ENCODE measurements at places on chromosomes 7 and 10.
A peak's percentile ranks its signal among the peaks of the same experiment; 100 is the strongest.

GRCh38 chr10:128940081-128940480 lies 527.0 kb upstream of the MGMT start:
- DNase-seq: no peak

DNA sequence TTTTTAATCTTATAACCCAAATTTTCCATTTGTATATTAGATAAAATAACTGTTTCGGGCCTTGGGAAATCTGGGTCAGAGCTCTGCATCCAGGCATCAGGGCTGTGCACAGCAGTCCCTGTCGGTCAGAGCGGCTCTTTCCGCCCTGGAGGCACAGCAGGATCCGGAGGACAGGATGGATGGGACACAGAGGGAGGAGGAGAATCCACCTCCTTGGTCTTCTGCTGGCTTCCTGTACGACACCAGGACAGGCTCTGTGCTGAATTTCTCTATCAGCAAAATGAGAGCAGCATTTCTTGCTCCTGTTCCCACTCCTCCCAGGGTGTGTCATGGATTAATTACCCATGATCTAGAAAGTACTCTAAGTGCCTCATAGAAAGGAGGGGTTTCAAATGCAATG lies 254.9 kb downstream of the SKAP2 start:
- DNase-seq: no peak

GRCh38 chr10:121983852-121984251 lies 5.1 kb upstream of the TACC2 start:
- DNase-seq: no peak

DNA sequence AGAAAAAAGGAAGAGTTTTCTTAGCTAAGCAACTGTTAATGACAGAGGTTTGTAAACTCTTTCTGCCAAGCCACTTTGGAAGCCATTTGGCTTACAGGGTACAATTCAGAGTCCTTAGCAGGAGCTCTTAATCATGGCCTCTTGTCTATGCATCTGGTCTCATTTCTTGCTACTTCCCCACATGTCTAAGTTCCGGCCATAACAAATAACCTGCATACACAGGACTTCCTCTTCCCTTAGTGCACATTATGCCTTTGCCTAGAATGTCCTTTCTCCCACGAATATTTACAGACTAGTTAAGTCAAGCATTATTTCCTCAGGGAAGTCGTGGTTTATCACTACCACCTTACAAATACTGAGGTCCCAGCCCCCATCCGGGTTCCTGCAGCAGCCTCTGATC lies 8.6 kb upstream of the UPF2 start:
- no peak for DNase-seq

DNA sequence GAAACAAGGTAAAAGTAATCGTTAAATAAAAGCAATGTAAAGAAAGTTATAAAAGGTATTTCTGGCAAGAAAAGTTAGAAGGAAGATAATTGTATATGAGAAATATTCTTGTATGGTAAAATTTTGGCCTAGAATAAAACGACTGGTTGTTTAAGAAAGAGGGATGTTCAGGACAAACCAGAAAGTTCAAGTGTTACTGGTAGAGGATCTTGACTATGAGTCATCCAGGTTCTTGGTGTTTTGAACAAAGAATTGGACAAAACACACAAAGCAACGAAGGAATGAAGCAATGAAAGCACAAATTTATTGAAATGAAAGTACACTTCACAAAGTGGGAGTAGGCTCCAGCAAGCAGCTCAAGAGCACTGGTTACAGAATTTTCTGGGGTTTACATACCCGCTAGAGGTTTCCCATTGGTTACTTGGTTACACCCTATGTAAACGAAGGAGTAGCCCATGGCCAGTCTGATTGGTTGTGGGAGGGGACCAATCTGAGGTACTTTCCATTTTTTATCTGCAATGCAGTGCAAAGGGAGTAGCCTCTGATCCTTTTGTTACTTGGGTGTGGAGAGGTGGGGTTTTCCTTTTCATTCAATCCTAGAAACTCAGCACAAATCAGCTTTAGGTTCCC lies 22.4 kb upstream of the GARS1 start:
- no peak for DNase-seq

DNA sequence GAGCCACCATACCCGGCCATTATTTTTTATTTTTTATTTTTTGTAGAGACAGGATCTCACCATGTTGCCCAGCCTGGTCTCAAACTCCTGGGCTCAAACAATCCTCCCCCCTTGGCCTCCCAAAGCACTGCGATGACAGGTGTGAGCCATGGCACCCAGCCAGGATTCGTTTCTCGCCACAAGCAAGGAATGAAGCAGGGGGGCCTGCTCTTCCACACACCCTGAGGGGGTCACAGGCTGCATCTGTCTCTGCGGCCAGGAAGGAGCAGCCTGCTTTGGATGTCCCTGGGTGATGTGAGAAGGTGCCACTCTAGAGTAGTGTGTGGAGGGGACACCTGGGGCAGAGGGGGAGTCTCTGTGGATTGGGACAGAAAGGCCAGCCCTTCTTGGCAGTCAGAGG lies 61.3 kb upstream of the TNRC18 start:
- DNase-seq: no peak

DNA sequence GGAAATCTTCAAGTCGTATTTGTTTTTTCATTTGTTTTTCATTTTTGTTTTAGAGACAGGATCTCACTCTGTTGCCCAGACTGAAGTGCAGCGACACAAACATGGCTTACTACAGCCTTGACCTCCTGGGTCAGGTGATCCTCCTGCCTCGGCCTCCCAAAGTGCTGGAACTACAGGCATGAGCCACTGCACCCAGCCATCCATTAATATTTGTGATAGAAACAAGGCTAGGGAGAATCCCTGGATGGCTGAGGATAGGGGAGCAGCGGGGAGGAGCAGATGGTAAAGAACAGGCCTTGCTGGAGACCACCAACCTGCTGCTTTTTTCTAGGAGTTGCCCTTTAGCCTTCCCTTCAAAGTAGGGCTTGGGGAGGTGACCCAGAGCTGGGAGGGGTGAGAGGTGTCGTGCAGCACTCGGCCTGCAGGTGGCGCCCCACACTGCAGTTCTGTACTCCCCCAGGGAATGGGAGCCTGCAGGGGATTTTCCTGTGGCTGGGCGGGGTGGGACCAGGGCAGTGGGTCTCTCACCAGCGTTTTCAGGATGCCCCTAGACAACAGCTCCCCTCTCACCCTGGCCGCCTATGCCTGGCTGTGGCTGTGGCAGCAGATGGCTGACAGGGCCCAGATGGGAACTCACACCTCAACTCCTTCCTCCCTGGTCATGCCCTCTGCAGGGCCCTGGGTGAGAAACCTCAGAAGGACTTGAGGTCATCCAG lies 12.6 kb upstream of the CDH23 start:
- peak; percentile 63 for DNase-seq

DNA sequence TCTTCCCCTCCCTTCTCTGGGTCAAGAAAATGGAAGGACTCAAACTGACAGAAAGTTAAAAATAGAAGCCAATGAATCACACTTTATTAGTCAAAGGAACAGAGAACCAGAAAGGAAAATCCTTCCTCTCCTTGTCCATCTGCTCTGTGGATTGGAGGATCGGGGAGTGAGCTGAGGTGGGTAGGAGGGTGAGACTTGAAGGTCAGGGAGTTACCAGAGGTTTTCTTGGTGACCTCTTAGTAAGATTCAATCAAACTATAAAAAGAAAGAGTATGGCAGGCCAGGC lies 12.2 kb downstream of the TLX1 start:
- no peak for DNase-seq

GRCh38 chr10:27138277-27138676 lies 15.9 kb downstream of the YME1L1 start:
- DNase-seq: no peak

DNA sequence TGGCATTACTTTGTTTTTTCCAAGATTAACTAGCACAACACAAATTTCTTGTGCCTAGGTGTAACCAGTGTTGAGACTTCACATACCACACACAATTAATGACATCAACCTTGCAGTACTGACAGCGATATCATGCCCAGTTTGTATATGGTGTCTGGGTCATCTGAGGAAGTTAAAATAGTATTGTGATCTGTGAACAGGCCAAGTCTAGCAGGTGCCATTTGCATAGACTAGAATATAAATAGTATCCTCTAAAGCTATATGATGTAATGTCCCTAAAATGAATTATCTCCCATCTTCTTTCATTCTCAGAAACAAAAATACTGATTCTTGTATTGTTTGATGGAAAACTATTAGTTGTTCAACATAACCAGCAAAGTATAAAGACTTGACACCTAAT lies 175.8 kb upstream of the KAT6B start:
- DNase-seq: no peak

- DNase-seq: no peak
These were observed 139.4 kb downstream of the EPC1 start for GRCh38 chr10:32207544-32207943.

DNA sequence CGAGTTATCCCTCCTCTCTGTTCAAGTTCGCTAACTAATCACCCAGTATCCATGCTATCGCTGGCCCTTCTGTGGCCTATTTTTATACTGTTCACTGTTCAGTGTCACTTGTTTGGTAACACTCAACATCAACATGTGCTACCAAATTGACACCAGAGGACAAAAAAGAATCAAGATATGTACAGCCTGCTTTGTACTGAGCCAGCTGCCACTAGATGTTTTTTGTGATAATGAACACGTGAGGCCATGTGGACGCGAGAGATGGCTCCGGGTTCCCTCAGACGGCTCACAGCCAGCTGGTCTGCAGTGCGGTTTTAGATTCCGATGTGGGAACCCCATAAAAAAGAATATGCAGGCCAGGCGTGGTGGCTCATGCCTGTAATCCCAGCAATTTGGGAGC lies 21.2 kb downstream of the CAV1 start:
- DNase-seq: no peak

DNA sequence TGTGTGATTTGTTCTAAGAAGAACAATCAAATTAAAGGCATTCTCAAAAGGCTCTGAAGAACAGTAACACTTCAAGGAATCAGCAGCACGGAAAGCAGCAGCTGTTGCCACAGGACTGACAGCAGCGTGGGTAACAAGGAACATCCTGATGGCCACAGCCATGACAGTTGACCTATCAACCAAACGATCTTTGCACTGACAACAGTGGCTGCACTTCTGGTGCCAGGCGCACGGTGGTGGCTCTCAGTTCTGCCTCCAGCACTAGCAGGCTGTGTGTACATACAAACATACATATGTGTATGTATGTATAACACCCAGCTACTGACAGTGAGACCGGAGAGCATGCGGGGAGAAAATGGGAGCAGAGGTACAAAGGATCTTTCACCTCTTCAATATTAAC lies 114.1 kb downstream of the ZFAND4 start:
- DNase-seq: no peak

Data from anterior cingulate cortex (tissue), 58 donors.